HCT116 (cell line): ENCODE measurements at places on chromosomes 12 and 14.

DNA sequence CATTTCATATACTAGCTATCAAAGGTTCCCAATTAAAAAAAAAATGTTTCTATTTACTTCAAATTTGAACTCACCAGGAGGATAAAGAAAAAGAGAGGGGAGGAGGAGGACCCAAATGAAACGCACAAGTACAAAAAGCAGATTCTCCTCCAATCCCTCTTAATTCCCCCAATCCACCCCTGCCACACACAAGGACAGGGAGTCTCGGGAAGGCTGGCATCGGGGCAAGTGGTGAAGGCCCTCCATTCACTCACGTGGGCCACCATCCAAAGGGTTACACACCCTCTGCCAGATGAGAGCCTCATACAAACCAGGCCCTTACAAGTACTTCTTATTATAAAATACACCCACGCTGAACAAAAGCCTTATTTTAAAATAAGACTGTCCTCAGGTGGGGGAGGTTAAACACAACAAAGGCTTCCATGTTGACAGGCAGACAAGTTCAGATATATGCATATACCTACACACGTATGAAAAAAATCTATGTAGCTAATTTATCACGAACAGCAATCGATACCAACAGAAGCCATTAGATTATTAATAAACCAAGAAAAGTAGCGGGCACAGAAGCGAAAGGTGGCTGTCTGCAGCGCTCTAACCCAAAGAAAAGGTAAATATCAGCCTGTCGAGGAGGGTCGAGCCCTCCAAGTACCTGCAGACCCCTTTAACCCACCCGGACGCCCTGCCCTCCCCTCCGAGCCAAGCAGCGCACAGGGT lies 1.5 kb downstream of the ATP2B1 start:
- no peak for DNase-seq

DNA sequence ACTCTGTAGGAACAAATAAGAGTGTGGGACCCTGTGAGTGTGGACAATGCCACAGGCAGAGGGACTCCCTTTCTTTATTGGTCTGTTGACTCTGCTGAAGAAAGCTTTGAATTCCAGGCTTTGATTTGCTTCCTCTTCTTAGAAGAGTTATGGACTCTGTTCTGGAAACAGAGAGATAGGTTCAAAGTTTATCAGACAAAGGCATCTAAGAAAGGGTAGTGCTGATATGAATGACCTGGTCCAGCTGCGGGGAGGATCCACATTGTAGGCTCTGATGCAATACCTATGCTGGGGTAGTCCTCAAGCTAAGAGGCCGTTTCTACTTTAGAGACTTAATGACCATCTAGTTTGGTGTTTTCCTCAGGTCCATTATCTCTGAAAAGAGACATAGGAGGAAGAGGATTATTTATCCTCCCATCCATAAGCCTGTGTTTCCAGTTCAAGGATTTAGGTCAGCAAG lies 10.7 kb upstream of the IKZF4 start:
- DNase-seq: no peak

- DNase-seq: no peak
Measured at GRCh38 chr14:95815226-95815690, 61.4 kb upstream of the TUNAR start.

- no peak for DNase-seq
Measured at GRCh38 chr14:76904100-76904739, 78.0 kb downstream of the LRRC74A start.

DNA sequence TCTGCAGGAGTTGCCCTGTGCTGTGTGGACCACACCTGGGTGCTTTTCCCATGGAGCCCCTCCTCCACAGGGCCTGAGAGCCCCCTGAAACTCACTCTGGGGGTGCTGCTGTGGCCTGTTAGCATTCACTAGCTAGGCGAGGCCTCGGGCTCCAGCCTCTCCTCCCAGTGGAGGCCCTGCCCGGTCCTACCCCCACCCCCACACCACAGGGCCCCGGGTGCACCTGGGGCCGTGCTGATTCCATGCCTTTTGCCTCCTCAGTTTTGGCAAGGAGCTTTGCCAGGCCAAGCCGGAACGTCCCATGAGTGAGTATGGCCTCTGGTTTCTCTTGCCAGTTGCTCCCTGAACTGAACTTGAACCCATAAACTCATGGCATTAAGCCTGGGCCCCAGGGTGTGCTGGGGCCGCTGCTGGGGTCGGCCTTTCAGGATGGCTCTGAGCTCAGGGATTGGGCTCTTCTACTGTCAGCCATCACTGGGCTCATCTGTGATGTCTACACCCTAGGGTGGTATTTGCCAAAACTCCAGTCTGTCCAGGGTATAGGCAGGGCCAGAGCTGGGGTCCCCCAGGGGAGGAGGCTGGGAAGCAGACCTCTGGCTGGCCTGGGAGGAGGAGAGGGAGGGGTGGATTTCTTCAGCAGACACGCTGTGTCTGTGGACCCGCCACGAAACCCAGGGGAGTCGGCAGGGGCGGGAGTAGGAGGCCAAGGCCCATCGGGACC lies 58.7 kb upstream of the TSPAN9 start:
- no peak for DNase-seq

DNA sequence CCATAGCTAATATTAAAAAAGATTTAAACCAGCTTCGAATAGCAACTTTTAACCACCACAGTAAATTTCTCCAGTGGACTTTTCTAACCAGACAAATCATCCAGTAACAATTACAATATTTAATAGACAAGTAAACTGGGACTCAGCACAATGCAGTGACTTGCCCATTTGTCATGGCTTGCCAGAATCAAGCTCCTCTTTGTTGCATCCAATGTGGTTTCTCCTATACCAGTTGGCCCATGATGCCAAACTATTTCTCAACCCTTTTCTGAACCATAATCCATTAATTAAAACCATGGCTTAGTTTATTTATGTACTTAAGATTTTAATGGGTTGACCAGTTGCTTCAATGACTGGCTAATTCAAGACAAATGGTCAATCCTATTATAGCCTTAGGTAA lies 64.4 kb downstream of the DIO2 start:
- no peak for DNase-seq

GRCh38 chr14:81178063-81178462 lies 42.7 kb downstream of the GTF2A1 start:
- no peak for DNase-seq

- DNase-seq: no peak
Measured at GRCh38 chr12:53755451-53755891, 3.7 kb upstream of the CISTR start.

- no peak for DNase-seq
Measured at GRCh38 chr12:77060136-77060882, 5.1 kb downstream of the E2F7 start.

DNA sequence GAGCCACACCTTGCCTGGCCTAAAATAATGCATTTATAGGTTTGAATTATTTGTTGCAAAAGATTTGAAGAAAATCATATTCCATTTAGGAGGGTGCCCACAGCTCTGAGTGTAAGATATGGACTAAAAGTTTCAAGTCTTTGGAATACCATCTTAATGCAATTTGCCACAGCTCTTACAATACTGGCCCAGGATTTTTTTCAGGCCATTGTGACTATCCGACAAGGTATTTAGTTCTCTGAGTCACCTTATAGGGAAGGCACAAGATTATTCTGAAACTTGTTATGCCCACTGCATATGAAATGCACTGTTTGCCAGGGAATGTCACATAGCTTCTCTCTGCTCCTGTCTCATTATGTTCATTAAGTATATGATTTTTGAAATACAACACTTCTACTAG lies 29.6 kb upstream of the SLC6A13 start:
- no peak for DNase-seq

GRCh38 chr14:55329999-55330710 lies 58.9 kb downstream of the FBXO34 start:
- no peak for DNase-seq
